ENCODE measurements at places on chromosomes 12 and 14.

- no peak for DNase-seq
Measured at GRCh38 chr14:67533754-67534085, 630 bp downstream of the PLEKHH1 start.

DNA sequence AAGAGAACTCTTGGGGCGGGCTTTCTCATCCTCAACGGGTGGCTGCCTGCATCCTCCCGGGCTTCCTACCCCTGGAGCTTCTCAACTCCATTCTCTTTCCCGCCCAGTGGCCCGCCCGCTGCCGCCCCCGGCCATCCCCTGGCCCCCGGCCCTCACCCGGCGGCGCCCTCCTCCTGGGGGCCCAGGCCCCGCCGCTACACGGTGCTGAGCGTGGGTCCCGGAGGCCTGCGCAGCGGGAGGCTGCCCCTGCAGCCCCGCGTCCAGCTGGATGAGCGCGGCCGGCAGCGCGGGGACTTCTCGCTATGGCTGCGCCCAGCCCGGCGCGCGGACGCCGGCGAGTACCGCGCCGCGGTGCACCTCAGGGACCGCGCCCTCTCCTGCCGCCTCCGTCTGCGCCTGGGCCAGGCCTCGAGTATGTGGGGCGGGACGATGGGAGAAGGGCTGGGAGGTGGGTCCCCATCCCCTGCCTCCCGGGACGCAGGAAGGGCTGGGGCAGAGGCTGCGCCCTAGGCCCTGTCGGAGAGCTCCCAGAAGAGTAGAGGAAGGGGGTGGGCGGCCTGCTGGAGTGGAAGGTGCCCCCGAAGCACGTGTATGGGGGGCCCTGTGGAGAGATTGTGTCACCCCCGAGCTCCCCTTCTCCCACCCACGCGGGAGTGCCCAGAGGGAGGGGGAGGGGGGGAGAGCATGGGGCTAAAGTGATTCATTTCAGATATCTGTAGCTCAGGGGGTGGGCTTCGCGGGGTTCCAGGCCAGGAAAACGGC is 1.5 kb downstream of the LAG3 start:
- no peak for DNase-seq

DNA sequence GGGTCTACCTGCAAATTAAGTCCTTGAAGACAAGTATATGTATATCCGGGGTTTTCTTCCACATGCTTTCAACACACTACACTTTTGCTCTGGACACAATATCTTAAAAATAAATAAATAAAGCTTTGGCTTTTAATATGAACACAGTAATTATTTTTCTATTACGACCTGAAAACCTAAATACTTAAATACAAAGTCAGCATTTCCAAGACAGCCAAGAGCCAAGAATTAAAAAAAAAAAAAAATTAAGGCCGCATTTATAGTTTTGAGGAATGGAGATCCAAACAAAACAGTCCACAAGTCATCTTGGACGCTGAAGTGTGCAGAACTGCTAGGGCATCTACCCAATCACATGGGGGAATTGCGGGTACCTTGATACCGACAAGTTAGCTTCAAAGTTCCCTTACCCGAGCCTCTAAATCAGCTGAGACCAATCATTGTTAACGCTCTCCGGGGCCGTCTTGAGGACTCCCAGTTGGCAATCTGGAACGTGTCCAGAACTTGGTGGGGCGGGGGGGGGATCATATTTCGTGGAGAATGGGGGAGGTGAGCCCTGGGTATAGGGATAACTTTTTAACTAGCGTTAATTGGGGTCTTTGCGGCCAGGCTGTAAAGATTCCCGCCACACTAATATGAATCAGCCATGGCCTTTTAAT is 731 bp upstream of the PCNX4 start:
- peak; percentile 67 for DNase-seq

DNA sequence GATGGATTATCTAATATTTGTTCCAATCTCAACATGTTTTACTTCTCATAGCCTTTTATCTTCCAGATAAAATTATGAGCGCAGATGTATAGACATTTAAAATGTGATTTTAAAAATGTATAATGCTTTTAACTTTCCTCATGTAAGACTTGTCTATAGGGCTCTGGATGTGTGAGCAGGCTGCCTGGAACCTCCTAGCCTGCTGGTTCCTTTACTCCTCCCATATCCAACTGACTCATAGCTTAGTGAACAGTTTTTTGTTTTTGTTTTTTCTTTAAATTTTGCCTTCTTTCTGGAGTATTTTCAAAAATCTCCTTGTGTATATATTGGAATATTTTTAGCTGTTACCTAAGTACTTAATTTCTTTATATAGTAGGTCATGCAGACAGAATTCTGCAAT is 115.4 kb downstream of the PDE3A start:
- no peak for DNase-seq

DNA sequence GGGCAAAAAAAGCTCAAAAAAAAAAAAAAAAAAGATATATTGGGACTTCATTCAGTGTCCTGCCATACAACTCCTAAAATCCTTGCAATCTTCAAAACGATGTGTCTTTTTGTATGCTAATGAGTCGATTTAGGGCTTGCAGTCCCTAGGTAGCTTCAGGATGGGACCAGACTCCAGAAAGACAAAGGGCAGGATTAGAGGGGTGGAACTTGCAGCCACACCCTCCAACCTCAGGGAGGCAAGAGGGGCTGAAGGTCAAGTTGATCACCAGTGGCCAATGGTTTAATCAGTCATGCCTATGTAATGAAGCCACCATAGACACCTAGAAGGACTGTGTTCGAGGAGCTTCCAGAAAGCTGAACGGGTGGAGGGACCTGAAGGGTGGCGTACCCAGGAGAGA is 29.3 kb downstream of the TEAD4 start:
- DNase-seq: no peak

- no peak for DNase-seq
Measured at GRCh38 chr12:52209321-52209720, 17.5 kb upstream of the KRT80 start.

GRCh38 chr12:124391340-124392261 is 96.7 kb downstream of the RFLNA start:
- DNase-seq: peak; percentile 79

- peak; percentile 37 for DNase-seq
Measured at GRCh38 chr12:25249931-25250738, 594 bp downstream of the KRAS start.

DNA sequence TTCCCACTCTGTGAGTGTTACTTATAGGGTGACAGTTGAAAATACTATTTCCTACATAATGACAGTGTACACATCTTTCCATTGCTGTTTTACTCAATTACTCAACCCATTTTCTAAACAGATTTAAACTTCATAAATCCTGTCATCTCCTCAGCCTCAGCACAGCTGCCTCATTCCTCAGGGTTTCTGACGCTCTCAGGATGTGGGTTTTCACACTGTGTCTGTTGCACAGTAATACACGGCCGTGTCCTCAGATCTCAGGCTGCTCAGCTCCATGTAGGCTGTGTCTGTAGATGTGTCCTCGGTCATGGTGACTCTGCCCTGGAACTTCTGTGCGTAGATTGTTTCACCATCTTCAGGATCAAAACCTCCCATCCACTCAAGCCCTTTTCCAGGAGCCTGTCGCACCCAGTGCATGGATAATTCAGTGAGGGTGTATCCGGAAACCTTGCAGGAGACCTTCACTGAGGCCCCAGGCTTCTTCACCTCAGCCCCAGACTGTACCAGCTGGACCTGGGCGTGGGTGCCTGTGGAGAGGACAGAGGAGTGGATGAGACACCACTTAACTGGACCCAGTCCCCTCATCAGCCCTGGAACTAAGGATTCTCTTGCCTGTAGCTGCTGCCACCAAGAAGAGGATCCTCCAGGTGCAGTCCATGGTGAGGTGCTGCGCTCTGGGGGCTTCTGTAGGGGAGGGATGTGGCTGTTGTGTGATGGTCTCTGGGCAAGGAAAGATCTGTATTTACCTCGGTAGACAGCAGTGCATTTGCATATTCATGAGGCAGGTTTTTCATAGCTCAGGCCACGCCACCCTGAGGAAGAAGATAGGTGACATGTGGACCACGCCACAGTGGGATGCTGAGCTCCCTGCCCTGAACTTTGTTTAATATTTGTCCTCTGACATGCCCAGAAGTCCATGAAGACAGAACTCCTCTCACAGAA is 750.2 kb downstream of the TMEM121 start:
- DNase-seq: no peak

GRCh38 chr12:130838284-130838950 is 633 bp downstream of the STX2 start:
- DNase-seq: no peak

- DNase-seq: peak; percentile 1
Measured at GRCh38 chr12:119020406-119021360, 39.3 kb downstream of the SRRM4 start.
